ENCODE measurements at places on chromosomes 6 and 20. TPM values are rescaled to one million over a fixed set of nuclear protein-coding genes. Genes with fewer than 3 reads are reported as not detected.

DNA sequence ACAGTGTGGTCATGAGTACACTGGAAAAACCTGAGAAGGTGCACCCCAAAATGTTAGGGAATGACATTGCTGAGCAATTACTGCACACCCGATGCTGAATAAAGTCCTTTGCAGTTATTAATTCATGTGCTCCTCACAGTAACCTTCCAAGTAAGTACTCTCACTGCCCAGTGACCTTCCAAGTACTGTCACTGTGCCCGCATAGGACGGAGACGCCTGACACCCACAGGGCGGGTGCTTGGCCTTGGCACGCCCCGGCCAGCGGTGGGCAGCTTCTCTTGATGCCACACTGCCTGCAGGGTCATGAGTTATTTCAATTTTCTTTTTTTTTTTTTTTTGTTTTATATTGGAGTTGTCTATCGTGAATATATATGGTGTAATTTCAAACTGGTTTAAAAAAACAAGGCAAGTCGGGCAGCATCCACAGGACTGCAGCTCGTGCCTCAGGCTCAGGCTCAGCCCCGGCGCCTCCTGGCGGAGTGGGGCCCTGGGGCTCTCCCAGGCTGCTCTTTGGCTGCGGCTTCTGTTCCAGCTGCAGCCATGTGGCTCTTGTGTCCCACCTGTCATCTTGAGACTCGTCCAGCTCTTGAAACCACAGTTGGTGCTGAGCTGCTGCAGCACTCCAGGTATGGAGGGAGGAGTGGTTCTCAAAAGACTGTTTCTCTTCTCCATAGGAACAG is 27.0 kb downstream of the PNLDC1 start:
- no peak for DNase-seq

The HLA-G gene
- polyA plus RNA-seq: 7.4 TPM

The HLA-DRB1 gene
- 135 TPM for polyA plus RNA-seq

The OPRM1 gene
- polyA plus RNA-seq: 8.7 TPM
